Thymus (tissue), 14 donors: ENCODE measurements at places on chromosomes 5 and 9. TPM values are rescaled to one million over a fixed set of nuclear protein-coding genes. Genes with fewer than 3 reads are reported as not detected.

RASEF gene
- 3.9 TPM for total RNA-seq

SPATA31A3 gene
- total RNA-seq, result not detected

SLIT3 gene
- 8.4 TPM for total RNA-seq

RAPGEF6 gene
- total RNA-seq, result 21.4 TPM

GRXCR2 gene
- 0.05 TPM for total RNA-seq

ACTBL2 gene
- total RNA-seq, result not detected

C5orf15 gene
- total RNA-seq, result 39.1 TPM

FSTL4 gene
- 0.99 TPM for total RNA-seq

ZNF354C gene
- total RNA-seq, result 6.0 TPM

ANKRD34B gene
- total RNA-seq, result 0.05 TPM

IPPK gene
- total RNA-seq, result 5.7 TPM

- no peak overlapping the region for H3K27ac ChIP-seq
- no peak overlapping the region for H3K4me3 ChIP-seq
- no peaks in the 10 kb centered on the region for H3K36me3 ChIP-seq
- DNase-seq, result no peak
- H3K27me3 ChIP-seq, result no peaks in the 10 kb centered on the region
These were observed 42.4 kb upstream of the MACIR start for GRCh38 chr5:103216137-103216536.

DNA sequence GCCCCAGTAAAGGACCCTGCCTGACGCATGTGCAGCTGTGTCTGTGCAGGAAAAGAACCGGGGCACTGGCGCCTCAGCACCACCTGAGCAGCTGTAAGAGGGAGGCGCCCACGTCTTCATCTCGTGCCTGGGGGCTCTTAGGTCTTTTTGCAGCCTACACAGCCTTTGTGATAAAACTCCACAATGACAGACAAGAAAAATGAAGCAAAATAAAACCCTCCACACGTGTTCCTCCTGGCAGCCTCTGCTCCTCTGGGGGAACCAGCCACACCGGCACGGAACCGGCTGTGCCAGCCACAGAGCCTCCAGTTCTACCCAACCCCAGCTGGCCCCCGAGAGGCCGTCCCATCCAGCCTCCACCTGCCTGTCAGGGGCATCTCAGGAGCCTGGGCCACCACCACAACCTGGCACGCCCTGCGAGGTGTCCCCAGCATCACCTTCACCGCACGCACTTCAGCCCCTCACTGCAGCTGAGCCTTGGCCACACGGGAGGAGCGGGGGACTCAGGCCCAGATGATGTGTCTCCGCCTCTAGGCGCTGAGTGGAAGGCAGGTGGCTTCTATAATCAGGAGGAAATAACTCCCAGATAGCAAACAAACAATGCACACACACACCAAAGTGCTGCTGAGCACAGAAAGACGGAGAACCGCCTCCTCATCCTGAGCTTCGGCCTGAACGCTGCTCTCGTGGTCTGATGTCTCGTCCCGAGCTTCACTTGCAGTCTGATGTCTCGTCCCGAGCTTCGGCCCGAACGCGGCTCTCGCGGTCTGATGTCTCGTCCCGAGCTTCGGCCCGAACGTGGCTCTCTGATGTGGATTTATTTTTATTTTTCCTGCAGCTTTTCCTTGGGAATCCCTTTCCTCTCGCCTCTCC is 28.6 kb upstream of the NSMF start:
- H3K27ac ChIP-seq, result peak overlapping the region; percentile 64
- peak; percentile 18 for DNase-seq
- H3K4me1 ChIP-seq, result no peaks in the 10 kb centered on the region
- H3K4me3 ChIP-seq, result no peak overlapping the region
- H3K36me3 ChIP-seq, result no peaks in the 10 kb centered on the region

DNA sequence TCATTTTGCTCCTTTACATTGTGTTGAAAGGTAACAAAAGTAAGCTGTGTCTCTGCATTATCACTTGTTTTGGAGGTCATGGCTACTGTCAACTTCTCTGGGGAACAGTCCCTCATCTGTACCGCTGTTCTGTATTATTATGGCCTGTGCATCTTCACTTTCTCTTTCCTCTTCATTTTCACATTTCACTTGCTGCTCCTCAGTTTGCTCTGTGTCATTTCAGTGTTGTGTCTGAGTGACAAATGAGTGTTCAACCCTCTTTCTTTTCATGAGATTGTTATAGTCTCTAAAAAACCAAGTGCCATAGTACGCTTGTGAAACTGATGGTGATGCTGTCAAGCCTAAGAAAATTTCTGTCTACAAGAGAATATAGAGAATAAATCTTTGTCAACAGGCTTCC is 122.0 kb upstream of the FER start:
- DNase-seq, result no peak
- no peak overlapping the region for H3K4me3 ChIP-seq
- H3K4me1 ChIP-seq, result no peaks in the 10 kb centered on the region

GRCh38 chr5:150118561-150119229 is 32.3 kb upstream of the CSF1R start:
- H3K4me3 ChIP-seq, result no peak overlapping the region
- no peaks in the 10 kb centered on the region for H3K27me3 ChIP-seq
- DNase-seq, result no peak
- no peaks in the 10 kb centered on the region for H3K36me3 ChIP-seq
- no peak overlapping the region for H3K27ac ChIP-seq

DNA sequence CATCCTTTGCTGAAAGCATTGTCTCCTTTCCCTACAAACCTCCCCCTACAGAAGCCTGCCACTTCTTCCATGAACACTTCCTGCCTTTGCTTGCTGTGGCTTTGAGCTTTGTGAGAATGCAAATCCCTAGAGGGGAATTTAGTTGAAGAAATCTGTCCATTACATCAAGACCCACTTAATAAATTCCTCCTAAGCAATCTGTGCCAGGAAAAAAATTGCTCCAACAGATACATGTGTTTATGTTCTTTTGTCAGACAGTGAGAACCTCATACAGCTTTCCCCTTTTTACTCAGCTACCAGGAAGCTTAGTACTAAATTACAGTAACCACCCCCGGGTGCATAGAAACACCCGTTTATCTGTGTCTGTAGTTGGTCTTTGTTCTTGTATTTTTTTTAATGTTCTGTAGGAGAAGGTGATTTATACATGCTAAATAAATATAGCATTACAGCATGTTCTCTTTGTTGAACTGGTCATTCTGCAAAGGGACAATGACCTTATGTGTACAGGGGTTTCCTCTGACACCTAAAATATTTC is 43.9 kb downstream of the SH3TC2 start:
- DNase-seq, result no peak
- H3K4me1 ChIP-seq, result no peaks in the 10 kb centered on the region
- H3K36me3 ChIP-seq, result no peaks in the 10 kb centered on the region

DNA sequence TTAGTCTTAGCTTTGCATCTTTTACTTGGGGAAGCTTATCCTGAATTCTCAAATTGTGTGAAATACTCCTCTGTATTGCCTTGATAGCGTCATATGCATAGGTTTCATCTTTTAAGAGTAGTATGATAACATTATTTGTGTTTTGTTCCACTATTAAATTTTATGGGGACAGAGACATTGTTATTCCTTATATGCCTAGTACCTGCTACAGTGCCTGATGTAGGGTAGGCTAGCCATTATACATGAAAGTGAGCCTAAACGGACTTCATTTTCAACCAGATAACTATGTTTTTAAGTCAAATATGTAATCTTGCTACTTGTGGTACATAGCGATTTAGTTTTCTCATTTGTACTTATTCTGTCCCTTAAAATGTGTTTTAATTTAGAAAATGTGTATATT is 105.9 kb downstream of the DMXL1 start:
- DNase-seq, result no peak
- H3K4me3 ChIP-seq, result no peak overlapping the region
- H3K36me3 ChIP-seq, result peaks cover 5% of the 10 kb centered on the region
- H3K27me3 ChIP-seq, result no peaks in the 10 kb centered on the region
- H3K4me1 ChIP-seq, result no peaks in the 10 kb centered on the region

DNA sequence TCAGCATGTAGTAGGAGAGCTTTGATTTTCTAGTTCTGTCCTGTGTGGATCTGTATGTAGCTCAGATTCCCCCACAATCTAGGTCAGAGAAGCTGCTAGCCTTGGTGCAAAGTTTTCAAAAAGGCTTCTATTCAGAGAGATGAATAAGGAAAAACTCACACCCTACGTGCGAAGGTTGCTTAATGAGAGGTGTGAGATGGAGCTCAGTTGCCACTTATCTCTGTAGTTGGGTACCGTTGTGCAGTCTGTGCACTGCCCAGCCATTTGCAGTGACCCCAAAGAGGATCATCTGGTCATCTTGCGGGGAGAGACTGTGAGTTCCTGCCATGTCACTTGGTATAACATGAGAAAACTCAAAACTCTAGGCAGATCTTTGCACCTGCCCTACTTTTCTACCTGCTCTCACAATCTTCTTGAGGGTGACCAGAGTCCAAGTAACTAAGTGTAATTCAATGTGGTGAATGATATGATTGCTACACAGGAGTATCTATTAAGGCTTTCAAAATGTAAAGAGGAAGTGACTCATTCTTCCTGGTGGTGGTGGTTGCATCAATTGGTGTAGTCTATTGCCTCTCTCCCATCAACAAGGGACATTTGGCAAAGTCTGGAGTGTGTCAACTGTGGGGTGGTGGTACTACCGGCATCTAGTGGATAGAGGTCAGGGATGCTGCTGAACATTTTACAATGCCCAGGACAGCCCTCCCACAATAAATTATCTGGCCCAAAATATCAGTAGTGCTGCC is 65.2 kb downstream of the TMC1 start:
- no peaks in the 10 kb centered on the region for H3K4me1 ChIP-seq
- no peak for DNase-seq
- no peak overlapping the region for H3K27ac ChIP-seq
- no peaks in the 10 kb centered on the region for H3K27me3 ChIP-seq

- H3K27ac ChIP-seq, result no peak overlapping the region
- no peaks in the 10 kb centered on the region for H3K36me3 ChIP-seq
- peak overlapping the region; percentile 31 for H3K4me3 ChIP-seq
- H3K27me3 ChIP-seq, result no peaks in the 10 kb centered on the region
These were observed 1.1 kb upstream of the IL13 start for GRCh38 chr5:132656774-132657355.

DNA sequence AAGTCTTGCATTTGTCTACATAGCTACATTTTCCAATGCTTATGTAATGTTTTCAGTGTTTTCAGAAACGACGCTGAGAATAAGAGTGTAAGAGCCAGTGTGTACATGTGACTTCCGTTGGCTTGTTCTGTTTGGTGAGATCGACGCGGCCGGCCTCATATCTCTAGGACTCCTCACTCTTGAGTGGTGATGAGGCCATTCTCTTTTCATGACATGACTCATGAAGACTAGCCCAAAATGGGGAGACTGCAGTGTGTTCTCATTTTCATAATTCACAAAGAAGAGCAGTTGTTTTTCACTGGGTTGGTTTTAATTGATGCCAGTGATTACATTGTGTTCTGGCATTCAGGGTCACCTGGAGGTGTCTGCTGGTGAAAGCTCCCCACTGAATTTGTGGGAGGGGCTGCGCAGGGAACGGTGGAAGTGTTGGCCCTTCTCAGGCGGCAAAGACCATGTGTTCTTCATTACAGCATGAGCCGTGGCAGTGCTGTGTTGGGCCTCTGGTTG is 131.5 kb upstream of the OTULINL start:
- H3K27ac ChIP-seq, result peak overlapping the region; percentile 88
- H3K4me3 ChIP-seq, result no peak overlapping the region
- DNase-seq, result no peak
- H3K36me3 ChIP-seq, result peaks cover 3% of the 10 kb centered on the region

GRCh38 chr5:27502236-27502635 is 463.9 kb upstream of the CDH9 start:
- H3K4me3 ChIP-seq, result no peak overlapping the region
- no peak for DNase-seq
- H3K4me1 ChIP-seq, result no peaks in the 10 kb centered on the region
- no peaks in the 10 kb centered on the region for H3K27me3 ChIP-seq
- H3K27ac ChIP-seq, result no peak overlapping the region

GRCh38 chr9:38339087-38339486 is 53.4 kb upstream of the ALDH1B1 start:
- H3K27me3 ChIP-seq, result no peaks in the 10 kb centered on the region
- no peaks in the 10 kb centered on the region for H3K4me1 ChIP-seq
- no peak for DNase-seq
- no peak overlapping the region for H3K4me3 ChIP-seq

DNA sequence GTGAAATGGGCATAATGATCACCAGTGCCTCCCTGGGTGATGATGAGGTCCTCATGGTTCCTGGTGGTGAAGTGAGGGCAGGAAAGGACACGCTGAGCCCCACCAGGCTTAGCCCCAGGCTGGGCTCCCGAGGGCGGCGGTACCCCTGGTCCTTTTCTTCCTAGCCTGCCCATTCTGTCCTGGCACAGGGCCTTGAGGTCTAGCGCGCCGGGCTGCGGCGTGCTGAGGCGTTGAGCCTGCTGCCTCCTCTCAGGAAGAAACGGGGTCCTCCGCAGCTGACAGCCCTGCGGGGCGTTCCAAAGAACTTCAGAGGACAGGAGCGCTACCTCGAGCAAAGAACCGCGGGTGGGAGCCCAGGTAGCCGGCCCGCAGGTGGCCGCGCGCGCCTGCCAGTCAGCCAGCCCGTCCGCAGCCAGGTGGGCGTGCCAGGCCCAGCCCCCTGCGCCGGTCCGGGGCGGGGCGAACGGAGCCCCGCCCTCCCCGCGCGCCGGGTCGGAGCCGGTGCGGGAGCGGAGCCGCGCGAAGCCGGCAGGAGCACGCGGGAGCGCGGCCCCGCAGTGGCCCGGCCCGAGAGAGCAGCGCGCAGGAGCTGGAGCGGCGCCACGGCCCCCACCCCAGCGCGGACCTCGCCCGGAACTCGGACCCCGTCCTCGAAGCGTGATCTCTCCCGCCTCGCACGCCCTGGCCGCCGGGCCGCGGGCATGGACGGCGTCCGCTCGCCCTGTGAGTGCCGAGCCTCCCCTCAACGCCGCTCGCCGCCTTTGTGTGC is at the start of gene WNK2:
Gene WNK2, plus strand, starts transcription at position 477 of the 769 bp plus-strand sequence. CDS start 791 bp downstream, outside the sequence.
- no peak within 1 kb of the TSS for H3K27ac ChIP-seq
- no peak for DNase-seq
- H3K27me3 ChIP-seq, result peaks cover 41% of the 10 kb centered on the region
- H3K4me1 ChIP-seq, result peaks cover 7% of the 10 kb centered on the region

DNA sequence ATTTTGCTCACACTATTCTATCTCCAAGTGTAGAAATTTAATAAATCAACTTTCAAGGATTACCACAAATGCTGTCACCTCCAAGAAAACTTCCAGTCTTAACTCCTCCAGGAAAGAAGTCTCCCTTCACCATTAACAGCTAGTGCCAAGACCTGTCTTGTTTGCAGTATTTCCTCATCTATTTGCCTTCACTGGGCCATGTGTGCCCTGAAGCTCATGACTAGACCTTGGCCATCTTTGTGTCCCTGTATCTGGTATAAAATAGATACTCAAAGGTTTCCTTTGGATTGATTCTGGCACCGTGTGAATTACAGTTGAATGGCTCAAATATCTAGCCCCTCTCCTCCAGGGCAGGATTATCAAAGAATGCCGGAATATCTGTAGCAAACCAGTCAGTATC is 346.7 kb upstream of the KLF4 start:
- no peaks in the 10 kb centered on the region for H3K36me3 ChIP-seq
- H3K27ac ChIP-seq, result no peak overlapping the region
- no peaks in the 10 kb centered on the region for H3K4me1 ChIP-seq
- H3K27me3 ChIP-seq, result no peaks in the 10 kb centered on the region
- H3K4me3 ChIP-seq, result no peak overlapping the region

DNA sequence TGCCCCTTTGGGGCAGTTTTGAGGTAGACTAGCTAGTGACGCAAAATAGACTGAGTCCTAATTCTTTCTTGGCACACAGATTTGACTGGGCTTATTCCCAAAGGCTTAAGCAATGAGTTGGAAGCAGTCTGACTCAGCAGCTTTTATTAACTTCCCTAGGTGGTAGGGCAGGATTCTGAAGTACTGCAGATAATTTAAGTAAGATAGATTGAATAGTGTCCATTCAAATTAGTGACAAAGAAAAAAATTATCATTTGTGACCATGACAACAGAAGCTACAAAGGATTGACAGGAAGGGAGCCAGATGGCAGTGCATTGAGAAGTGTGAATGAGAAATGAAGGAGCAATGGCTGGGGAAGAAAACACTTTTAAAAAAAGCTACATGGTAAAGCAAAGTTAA is 649.4 kb downstream of the CDH9 start:
- H3K27ac ChIP-seq, result no peak overlapping the region
- no peak for DNase-seq
- H3K36me3 ChIP-seq, result no peaks in the 10 kb centered on the region
- H3K4me3 ChIP-seq, result no peak overlapping the region
